ENCODE measurements at places on chromosomes 13 and 19.

DNA sequence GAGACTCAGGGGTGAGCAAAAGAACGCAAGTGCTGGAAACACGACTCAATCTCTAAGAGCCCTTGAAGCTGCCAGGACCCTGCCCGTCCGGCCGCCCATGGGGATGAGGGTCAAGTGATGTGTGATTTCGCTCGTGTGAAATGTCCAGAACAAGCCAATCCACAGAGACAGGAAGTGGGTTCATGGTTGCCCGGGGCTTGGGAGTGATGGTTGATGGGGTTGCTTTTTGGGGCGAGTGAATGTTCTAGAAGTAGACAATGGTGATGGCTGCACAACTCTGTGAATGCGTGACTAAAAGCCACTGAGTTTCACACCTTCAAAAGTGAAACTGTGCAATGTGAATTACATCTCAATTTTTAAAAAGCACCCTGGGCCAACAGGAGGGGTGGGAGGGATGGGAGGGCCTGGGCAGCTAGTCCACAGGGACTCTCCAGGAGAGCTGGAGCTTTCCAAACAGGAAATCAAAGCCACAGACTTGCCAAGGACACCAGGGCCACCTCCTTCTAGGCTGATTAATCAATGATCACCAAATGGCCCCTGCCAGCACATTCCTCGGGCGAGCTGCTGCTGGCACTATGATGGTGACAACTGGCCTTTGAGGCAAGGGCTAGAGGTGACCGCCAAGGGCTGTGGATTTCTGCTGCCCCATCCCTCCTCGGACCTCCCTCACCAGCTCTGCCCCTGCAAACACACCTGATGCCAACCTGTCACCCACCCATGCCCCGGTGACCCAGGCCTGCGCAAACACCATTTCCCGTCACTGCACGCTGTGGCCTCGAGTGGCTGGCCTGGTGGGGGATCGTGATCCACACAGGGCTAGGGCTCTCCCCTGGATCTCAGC is 14.0 kb downstream of the DPP9 start:
- DNase-seq = no peak

DNA sequence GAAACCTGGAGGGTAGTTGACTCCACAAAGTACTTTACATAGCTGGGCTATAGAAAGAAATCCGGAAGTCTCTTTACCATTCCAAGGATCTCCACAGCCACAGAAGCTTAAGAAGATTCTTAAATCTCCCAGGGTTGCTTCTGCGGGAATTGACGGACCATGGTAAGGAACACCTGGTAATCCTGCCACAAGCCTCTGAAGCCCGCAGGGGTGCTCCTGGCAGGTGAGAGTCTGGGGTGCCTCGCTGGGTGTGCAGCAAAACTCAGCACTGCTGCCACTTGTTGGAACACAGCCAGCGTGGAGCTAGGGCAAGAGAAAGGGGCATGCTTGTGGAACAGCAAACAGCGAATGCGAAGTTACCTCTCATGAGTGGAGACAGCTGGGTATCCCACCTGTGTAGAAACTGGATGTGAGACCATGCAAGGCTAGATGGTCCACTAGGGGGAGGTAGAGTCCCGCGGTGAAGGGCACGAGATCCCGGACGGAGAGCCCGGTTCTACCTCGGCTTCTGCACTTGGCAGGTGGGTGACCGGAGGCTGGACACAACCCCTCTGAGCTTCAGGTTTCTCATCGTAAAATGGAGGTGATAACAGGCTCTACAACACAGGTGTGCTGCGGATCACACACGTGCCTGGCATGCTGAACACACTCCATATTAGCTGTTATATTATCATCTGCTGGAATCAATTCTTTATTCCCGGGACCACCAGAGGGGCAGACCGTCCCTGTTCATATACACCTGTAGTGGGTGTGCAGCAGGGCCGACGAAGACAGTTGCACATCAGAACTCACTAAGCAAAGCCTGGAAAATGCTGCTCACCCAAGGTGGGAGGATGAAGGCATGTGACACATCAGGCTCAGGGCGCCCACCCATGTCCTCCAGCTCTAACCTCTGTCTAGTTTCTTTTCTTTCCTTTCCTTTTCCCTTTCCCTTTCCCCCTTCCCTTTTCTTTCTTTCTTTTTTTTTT is 24.1 kb upstream of the UBAC2 start:
- peak; percentile 76 for DNase-seq

DNA sequence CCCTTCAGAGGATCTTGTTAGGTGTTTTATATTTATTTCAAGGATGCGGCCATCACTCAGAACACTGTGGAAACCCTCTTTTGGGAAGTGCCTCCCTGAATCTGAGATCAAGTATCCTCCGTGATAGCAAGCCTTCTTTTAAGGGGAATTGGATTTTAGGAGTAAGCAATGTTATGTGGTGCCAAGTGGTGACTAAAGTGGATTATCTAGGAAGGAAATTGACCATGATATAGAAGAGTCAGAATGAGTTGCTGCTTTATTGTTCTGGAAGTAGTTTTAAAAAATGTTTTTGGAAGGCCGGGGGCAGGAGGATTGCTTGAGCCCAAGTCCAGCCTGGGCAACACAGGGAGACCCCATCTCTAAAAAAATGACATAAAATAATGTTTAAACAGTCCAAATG is 6.7 kb downstream of the ERCC5 start:
- DNase-seq = no peak

DNA sequence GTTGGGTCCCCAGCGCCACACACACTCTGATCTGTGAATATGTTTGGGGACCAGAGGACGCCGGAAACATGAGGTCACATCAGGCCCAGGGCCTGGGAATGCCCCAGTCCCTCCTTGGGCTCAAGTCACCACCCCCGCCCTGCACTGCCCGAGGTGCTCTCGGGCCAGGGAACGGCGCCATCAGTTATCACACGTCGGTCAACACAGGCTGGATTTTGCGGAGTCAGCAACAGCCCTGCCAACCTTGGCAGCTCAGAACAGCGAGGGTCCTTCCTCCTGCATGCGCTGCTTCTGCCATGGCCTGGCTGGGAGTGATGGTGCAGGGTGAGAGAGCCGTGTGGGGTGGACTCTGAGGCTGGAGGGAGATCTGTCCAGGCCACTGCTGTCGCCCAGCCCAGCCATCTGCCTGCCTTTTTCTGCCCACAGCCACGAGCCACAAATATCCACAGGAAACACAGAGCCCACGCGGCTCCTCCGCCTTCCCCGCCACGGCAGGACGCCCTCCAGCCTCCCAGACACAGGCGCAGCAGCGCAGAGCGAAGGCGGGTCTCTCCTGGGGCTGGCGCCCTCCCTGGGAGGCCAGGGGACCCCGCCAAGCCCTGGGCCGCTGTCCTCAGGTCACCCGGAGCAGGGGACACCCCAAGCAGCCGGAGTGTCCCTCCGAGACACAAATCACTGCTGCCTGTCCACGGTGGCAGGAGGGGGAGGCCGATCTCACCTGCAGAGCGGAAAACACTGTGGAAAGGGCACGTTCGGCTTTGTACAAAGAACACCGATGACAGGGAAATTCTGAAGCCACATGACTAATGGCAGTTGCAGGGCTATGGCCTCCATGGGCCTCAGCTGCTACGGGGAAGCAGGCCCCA is 31.6 kb upstream of the CACTIN start:
- no peak for DNase-seq

- DNase-seq = no peak
Measured at GRCh38 chr19:11580116-11580515, 2.7 kb upstream of the ACP5 start.

DNA sequence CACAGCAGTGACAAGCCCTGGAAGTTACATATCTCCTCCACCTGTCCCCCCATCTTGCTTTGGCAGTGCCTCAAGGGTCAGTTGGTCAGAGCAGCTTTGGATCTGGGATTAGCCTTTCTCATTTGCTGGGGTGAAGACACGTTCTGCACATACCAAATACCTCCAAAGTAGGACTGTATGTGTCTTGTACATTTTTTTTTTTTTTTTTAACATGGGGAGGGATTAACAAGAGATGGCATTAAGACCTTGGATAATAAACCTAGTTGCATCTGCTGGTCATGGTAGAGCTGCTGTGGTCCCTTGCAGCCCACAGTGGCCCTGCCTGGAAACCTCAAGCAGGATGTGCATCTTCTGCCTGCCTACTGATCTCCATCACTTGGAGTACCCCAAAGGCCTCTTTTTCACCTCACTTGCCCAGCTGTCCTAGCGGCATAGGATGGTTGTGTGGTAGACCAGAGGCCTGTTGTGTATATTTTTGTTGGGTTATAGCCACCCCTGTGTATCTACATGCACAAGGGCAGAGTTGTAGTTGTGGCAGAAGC is 2.5 kb downstream of the RPS19 start:
- DNase-seq = no peak

DNA sequence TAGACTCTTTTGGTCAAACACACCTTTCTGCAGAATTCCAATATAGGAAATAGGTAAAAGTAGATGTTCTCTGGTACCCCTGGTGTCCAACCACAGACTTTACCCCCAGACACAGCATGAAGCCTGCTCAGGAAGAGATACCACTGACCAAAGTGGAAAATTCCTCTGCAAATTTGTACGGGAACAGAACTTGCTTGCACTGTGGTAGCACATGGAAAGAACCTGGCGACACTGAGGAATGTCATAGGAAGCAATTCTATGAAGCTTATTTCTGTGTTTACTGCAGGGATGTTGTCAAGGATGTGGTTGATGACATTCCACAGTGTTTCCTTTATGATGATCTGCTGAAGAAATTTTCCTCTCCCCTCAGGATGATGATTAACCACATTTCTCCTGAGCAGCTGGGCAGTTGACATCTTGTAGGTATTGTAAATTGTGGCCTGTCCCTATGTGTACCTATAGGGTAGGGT is 48.9 kb upstream of the TNFSF11 start:
- DNase-seq = no peak

DNA sequence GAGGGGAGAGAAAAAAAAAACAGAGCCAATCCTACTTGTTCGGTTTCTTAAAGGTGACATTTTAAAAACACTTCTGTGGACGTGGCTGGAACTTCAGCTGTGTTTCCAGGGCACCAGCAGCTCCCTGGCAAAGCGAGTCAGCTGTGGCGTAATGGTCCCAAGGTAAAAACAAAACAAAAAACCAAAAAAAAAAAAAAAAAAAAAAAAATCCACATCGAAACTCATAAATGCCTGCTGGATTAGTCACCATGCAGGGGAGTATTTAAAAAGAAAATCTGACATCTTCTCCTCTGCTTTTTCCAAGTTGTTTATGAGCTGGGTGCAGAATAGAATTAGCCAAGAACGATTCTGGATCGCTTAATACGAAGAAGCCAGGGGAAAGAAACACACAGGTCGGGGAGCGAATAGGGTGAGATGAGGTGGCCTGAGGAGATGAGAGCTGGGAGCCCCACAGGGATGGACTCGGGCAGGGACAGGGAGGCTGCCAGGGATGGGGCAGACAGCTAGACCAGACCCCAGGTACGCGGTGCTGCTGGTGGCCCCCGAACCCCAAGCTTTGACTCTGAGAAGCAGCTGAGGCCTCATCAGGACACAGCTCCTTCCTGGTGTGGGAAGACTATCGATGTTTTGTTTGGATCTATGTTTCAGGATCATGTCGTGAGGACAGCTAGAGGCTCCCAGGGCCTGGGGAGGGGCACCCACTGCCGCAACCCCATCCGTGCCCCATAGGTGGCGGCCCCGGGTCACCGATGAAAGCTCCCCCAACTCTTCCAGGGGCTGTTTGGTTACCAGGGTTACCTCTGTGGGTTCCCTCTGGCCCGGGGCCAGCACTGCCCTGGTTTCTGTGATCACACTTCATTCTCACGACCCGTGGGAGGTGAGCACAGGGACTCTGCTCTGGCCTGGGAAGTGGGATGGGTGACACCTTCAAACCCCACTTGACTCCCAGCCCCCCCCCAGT is 3.1 kb upstream of the CTXN1 start:
- peak; percentile 71 for DNase-seq

DNA sequence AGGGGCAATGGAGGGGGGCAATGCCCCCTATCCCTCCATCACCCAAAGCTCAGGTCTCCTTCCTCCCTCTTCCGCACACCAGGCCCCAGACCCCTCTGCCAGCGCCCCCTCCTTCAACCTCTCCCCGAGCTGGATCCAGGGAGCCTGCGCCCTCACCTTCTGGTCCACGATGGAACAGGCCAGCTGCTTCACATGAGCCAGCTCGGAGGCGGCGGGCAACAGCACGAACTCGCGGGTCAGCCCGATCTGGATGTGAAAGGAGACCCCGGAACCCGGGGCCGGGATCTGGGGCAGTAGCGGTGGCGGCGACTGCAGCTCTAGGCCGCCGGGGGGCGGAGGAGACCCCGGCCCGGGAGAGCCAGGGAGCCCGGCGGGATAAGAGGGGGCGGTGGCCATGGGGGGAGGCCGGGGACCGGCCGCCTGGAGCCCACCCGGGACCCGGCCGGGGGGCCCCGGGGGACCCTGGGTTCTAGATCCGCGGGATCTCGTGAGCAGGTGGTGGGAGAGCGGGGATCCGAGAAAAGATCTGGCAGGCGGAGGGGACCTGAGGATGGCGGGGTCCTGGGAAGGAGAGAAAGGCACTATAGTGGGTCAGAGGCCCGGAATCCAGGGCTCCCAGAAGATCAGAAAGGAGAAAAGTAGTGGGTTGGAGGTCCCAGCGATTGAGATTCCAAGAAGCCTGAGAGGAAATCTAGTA is 791 bp downstream of the PRKD2 start:
- no peak for DNase-seq

GRCh38 chr13:110340812-110341444 is 33.8 kb downstream of the COL4A2 start:
- DNase-seq = no peak

- no peak for DNase-seq
Measured at GRCh38 chr13:59982631-59983382, 180.9 kb downstream of the DIAPH3 start.

- DNase-seq = no peak
Measured at GRCh38 chr13:39321574-39321973, 281.4 kb downstream of the LHFPL6 start.

DNA sequence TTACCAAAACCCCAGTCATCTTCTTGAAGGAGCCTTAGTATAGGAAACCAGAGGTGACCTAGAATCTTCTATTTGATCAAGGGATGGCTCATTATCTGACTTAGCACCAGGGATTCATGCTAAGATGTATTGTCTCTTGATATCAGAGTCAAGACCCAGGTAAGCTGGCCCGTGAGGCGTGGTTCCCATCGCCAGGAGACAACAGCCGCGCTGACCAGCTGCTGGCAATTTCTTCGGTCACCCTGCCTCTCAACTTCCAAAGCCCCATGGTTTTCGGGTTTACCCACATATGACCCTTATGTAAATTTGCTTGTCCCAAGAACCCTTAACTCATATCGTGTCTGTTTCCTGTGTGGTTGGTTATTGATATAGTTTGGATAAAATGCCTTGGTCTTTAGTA is 77.7 kb upstream of the VSTM2B start:
- DNase-seq = no peak

DNA sequence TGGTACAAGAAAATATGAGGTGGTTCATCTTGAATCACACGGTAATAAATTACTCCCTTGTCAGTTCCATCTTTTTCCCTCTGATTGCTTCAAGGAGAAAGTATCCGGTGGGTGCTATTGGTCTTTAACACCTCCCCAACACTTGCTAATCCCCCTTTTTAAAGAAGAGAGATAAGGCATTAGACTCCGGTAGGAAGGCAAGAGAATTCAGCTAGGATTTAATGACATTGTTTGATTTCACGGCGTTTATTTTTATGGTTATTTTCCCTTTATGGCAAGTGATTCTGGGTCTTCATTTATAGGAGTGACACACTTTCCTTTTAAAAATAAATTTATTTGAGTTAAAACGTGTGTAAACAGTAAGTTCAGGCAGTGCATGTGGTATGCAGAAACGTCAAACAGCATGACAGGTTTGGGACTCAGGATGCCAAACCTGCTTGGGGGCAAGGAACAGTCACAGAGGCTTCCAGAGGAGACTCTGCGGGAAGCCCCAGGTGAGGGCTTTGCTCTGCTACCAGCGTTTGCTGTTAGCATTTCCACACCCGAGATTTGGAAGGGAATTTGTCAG is 36.5 kb downstream of the TSHZ3 start:
- DNase-seq = no peak

- DNase-seq = no peak
Measured at GRCh38 chr19:1857648-1858326, 5.6 kb downstream of the KLF16 start.

GRCh38 chr13:81987677-81988357 is 1646.9 kb upstream of the SPRY2 start:
- no peak for DNase-seq

Data from effector CD4-positive, alpha-beta T cell (primary cell).